NCI-H524 (cell line): ENCODE measurements at places on chromosomes 16 and 17.

- DNase-seq: no peak
Measured at GRCh38 chr17:50186661-50187393, 14.6 kb downstream of the COL1A1 start.

DNA sequence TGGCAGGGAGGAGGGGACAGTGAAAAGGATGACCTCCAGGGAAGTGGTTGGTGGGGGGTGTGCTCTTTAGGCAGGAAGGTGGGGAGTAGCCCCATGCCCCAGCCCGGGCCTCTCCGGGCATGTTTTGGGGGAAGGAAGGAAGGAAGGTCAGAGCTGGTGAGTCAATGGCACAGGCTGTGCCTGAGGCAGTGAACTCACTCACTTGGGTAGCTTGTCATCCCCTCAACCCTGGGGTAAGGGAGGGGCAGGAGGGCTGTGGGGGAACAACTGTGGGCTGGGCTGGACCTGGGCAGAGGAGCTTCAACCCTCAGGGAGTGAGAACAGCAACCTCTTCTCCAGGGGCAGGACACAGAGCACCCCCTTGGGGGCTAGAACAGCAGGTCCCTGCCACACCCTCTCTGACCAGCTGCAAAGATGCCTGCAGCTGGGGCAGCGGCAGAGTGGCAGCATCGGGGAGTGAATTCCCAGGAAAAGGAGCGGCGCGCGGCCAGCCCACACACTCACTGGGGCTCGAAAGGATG lies 6.3 kb downstream of the CSF3 start:
- no peak for DNase-seq

- DNase-seq: no peak
Measured at GRCh38 chr16:189604-190186, 9.4 kb downstream of the HBQ1 start.

DNA sequence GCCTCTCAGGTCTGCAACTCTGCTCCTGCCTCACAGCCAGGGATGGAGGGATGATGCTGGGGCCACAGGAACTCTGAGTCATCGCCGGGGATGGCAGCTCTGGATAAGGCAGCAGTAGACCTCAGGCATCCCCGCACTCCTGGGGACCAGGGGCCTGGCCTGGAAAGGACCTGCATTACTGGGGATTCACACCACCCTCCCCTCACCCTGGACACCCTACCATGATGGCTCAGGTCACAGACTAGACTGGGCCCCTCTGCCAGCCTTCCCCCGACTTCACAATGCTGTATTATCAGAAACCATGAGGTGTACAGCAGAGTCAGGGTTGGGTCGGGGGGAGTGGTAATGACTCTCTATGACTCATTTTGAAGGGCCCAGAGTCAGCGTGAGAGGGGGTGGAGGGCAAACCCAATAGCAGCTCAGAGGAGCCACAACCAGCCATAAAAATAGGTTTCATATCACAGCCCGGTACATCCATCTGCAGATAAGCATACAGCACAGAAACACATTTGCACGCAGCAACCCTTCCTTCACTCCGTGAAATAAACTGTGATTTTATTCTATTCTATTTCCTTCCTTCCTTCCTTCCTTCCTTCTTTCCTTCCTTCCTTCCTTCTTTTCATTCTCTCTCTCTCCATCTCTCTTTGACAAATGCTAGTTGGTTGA lies 28.8 kb downstream of the DYNLRB2 start:
- no peak for DNase-seq

DNA sequence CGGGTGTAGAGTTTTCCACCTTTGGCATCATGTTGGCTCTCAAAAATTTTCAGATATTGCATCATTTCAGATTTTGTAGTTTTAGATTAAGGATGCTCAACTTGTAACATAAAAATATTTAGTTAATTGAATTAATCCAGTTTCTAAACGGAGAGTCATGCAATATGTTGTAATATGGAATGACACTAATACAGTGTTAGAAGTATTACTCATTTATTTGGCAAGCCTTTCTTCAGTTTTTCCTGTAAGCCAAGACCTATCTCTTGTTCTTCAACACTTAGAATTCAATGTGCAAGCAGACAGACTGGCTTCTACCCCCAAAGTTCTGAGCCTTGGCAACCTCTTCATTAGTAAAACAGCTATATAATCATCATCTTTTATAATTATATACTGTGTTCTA lies 985.0 kb upstream of the GOT2 start:
- DNase-seq: no peak

GRCh38 chr17:12047681-12048376 lies 27.2 kb downstream of the MAP2K4 start:
- no peak for DNase-seq

DNA sequence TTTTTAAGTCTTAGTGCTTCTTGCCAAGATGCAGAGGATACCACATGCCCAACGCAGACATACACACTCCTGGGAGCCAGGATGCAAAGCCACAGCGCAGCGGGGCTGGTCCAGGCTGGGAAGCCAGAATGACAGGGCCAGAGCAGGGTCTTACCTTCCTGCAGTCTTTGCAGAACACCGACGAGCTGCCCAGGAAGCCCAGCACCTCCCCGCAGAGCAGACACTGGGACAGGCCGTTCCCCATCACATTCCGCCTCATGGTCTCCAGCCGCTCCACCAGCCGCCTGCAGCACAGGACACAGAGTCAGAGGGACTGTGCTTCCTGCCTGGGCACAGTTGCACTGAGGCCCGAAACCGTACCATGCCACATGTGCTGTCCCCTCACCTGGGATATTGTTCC lies 33.3 kb downstream of the RPH3AL start:
- DNase-seq: no peak

GRCh38 chr17:78724999-78725398 lies 57.1 kb downstream of the CYTH1 start:
- no peak for DNase-seq

DNA sequence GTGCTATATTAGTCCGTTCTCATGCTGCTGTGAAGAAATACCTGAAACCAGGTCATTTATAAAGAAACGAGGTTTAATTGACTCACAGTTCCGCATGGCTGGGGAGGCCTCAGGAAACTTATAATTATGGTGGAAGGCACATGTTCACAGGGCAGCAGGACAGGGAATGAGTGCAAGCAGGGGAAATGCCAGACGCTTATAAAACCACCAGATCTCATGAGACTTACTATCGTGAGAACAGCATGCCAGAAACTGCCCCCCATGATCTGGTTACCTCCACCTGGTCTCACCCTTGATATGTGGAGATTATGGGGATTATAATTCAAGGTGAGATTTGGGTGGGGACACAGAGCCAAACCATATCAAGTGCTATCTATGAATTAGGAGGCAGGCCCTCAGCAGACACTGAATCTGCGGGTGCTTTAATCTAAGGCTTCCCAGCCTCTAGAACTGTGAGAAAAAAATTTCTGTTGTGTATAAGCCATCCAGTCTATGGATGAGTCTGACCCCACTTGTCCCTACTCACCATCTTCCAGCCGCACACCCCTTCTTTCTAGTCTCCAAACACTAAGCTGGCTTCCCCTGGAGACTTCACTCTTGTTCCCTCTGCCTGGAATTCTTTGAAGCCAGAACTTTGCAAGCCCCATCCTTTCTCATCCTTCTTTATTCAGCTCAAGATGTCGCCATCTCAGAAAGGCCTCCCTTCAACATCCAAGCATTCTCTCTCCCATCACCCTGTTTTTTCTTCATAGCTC lies 772 bp upstream of the NUP93 start:
- DNase-seq: no peak

- no peak for DNase-seq
Measured at GRCh38 chr17:4049546-4049945, 85.3 kb upstream of the ATP2A3 start.

GRCh38 chr16:85437166-85438052 lies 175.7 kb upstream of the GSE1 start:
- DNase-seq: peak; percentile 97

DNA sequence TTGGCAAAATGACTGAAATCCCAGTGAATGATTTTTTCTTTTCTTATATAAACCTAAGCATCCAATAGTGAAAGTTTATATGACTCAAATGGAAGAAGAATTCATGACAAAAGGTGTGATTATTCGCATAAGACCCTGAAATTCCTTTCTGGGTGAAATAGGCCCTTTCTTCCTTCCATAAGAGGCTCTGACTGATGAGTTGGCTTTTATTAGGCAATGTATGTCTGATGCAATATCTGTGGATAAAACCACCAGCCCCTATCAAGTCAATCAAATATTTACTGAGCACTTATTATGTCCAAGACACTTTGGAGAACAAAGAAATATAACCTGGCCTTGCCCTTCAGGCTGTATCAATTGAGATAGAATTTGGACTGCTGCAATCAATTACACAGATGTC lies 316.6 kb downstream of the CDH13 start:
- DNase-seq: no peak

GRCh38 chr16:56610609-56611111 lies 2.3 kb downstream of the MT2A start:
- DNase-seq: no peak

DNA sequence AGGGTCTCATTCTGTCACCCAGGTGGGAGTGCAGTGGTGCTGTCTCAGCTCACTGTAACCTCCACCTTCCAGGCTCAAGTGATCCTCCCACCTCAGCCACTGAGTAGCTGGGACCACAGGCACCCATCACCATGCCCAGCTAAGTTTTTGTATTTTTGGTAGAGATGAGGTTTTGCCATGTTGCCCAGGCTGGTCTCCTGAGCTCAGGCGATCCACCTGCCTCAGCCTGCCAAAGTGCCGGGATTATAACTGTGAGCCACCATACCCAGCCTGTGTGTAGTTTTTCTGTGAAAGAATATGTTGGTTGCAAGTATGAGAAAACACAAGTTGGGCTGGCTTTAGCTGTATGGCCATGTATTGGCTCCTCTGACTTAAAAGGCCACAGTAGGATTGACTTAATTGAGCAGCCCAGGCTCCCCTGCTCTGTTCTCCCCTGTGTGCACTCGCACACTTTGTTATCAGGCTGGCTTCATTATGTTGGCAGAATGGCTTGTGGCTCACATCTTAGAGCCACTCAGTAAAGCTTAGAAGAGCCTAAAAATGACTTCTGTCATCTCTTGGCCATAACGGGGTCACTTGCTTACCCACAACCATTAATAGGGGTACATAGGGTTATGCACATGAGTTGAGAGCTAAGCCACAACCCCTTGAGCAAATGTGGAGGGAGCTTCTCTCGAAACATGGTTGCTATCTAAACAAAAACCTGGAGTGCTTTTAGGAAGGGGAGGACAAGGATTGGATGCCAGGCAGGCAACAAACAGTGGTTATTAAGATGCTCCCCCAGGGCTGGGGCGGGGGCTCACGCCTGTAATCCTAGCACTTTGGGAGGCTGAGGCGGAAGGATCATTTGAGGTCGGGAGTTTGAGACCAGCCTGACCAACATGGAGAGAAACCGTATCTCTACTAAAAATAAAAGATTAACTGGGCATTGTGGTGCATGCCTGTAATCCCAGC lies 6.1 kb downstream of the HAPSTR1 start:
- no peak for DNase-seq

DNA sequence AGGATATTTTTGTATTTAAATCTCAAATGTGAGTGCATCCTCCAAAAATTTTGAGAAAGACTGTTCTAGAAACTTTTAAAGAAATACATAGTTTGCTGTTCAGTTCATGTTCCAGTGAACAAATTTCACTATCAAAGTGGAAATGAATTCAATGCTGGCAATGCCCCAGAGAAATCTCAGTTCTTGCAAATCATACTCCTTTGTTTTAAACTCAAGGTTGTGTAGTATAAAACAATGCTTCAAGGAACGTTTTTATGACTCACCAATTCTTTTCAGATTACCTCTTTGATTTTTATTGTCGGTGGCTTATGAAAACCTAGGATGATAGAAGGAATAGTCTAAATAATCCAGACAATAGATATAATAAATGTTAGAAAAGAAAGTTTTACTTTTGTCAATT lies 17.6 kb downstream of the LPCAT2 start:
- DNase-seq: no peak

DNA sequence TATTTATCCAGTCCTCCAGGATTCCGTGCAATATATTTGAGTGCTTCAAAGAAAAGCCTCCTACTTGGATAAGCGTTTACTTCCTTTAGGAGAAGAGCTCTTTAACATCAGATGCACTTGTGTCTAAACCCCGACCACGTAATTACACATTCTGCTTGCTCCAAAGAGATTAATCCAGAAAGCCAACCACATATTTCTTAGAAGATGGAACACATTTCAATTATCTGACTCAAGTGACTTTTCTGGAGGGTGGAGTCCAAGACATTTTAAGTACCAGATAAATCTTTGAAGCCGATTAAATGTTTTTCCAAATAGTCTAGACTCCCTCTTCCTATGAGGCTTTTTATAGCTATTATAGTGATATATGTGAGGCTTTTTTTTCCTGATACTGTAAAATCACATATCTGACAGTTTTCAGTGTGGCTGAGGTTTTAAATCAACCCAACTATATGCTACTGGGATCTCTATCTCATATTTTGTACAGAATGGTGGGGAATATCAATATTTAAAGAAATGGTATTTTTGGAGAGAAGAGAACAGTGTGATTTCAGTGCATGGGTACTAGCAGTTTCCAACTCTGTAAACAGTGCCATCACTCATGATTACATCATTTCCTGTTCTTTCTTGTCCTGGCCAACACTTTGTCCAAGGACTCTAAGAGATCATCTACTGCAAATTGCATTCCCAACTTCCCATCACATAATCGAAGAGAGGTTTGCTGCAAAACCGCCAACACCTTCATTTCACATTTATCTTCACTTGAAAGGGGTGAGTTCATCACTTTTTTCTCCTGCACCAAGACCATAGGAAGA lies 192.4 kb upstream of the HSBP1 start:
- no peak for DNase-seq

GRCh38 chr17:199806-200545 lies 18.5 kb upstream of the DOC2B start:
- DNase-seq: no peak

DNA sequence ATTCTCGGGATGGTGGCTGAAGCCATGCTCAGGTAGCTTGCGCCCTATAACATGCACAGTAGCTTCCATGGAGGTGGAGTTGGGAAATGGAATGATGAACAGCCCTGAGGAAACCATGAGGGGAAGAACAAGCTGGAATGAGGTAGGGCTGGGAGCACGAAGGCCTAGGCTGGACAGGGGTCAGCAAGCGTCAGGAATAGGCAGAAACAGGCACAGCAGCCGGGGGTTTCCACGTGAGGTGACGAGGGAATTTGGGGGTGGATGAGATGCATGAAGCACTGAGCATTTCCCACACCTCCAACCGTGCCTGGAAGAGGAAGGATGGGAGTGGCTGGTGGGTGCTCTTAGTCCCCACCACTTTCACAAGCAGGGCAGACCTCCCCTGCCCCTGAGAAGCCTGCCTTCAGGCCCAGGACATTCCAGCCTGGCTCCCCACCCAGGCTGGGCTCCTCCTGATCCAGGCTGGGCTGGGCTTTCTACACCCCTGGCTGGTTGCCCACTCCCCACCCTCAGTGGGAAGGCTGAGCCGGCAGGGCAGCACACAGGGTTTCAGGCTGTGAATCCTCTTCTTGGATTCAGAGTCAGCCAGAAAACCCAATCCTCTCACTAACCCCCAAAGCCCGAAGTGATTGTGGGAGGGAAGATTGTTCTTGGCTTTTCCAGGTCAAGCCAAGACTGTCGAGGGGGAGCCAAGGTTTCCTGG lies 21.9 kb downstream of the PLEKHG4 start:
- no peak for DNase-seq

GRCh38 chr17:79952901-79953300 lies 82.8 kb downstream of the TBC1D16 start:
- no peak for DNase-seq

- DNase-seq: no peak
Measured at GRCh38 chr16:10980813-10981212, 36.4 kb downstream of the CLEC16A start.

GRCh38 chr16:29926711-29927052 lies 656 bp upstream of the KCTD13 start:
- DNase-seq: peak; percentile 48
